ENCODE measurements at places on chromosomes 7 and 10. TPM values are rescaled to one million over a fixed set of nuclear protein-coding genes. Genes with fewer than 3 reads are reported as not detected.
A peak's percentile ranks its signal among the peaks of the same experiment; 100 is the strongest.

Gene TCAF2
- 23.3 TPM for polyA plus RNA-seq

DNA sequence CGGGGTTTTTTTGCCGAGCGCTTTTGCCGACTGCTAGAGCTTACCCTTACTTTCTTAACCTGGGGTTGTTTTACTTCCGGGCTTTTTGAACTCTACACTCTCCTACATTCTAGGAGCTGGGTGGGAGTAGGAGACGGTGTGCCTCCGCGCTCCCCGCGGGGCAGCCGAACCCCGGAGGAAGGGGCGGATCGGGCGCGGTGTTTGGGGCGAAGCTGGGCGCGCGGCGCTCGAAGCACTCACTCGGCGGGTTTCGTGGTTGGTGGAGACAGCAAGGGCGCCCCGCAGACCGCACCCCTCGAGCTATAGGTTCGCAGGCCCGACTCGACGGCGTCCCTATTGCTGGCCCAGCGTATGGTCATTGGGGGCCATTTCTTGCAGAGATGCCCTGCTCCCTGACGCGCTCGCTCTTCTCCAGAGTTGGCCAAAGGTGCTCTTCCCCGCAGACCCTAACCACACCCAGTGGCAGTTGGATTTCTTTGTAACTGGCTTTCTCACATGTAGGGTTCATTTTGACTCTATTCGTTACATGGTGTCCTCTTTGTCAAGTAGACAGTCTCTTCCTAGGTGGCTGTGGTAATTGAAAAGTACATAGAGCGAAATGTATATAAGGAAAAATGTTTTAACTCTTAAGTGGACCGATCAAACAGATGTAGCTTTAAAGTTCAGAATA, 364 bp downstream of the ZNF518A start:
- H3K27ac ChIP-seq, result peak overlapping the region; percentile 99
- DNase-seq, result peak; percentile 89
- peak overlapping the region; percentile 85 for H3K4me3 ChIP-seq
- peaks cover 4% of the 10 kb centered on the region for H3K4me1 ChIP-seq
- H3K36me3 ChIP-seq, result peaks cover 28% of the 10 kb centered on the region

Gene CFAP70
- polyA plus RNA-seq, result 1.9 TPM

Gene GRID2IP
- 0.06 TPM for polyA plus RNA-seq

GRCh38 chr10:73134727-73135126, 24.5 kb downstream of the NUDT13 start:
- H3K36me3 ChIP-seq, result peaks cover 89% of the 10 kb centered on the region
- H3K27me3 ChIP-seq, result no peaks in the 10 kb centered on the region
- no peak overlapping the region for H3K27ac ChIP-seq
- H3K4me1 ChIP-seq, result no peaks in the 10 kb centered on the region
- H3K4me3 ChIP-seq, result no peak overlapping the region
- no peak for DNase-seq

GRCh38 chr10:73922007-73922863, 11.3 kb downstream of the PLAU start:
- H3K4me3 ChIP-seq, result no peak overlapping the region
- no peaks in the 10 kb centered on the region for H3K36me3 ChIP-seq
- no peak for DNase-seq
- H3K4me1 ChIP-seq, result 0 out of 2 replicates have a peak, but pooled peaks cover 10% of the 10 kb centered on the region
- no peak overlapping the region for H3K27ac ChIP-seq
- no peaks in the 10 kb centered on the region for H3K27me3 ChIP-seq

- H3K27me3 ChIP-seq, result no peaks in the 10 kb centered on the region
- DNase-seq, result no peak
- H3K4me3 ChIP-seq, result no peak overlapping the region
- no peaks in the 10 kb centered on the region for H3K4me1 ChIP-seq
Measured at GRCh38 chr10:129771991-129772431, 192.1 kb downstream of the EBF3 start.

- H3K27me3 ChIP-seq, result no peaks in the 10 kb centered on the region
- H3K36me3 ChIP-seq, result no peaks in the 10 kb centered on the region
- H3K4me3 ChIP-seq, result no peak overlapping the region
- DNase-seq, result peak; percentile 6
Measured at GRCh38 chr7:84297616-84298015, 103.0 kb upstream of the SEMA3A start.

Gene RBP3
- not detected for polyA plus RNA-seq

GRCh38 chr10:125983161-125983560, 86.8 kb downstream of the FANK1 start:
- H3K4me1 ChIP-seq, result no peaks in the 10 kb centered on the region
- H3K27ac ChIP-seq, result no peak overlapping the region
- H3K36me3 ChIP-seq, result no peaks in the 10 kb centered on the region
- H3K4me3 ChIP-seq, result no peak overlapping the region
- H3K27me3 ChIP-seq, result no peaks in the 10 kb centered on the region

Gene SLC25A13
- 16.0 TPM for polyA plus RNA-seq

Gene SEMA3C
- 51.1 TPM for polyA plus RNA-seq

- H3K4me3 ChIP-seq, result no peak overlapping the region
- H3K27ac ChIP-seq, result no peak overlapping the region
- no peaks in the 10 kb centered on the region for H3K27me3 ChIP-seq
- no peaks in the 10 kb centered on the region for H3K36me3 ChIP-seq
Measured at GRCh38 chr10:21327289-21327993, 198.0 kb downstream of the SKIDA1 start.

- H3K27me3 ChIP-seq, result no peaks in the 10 kb centered on the region
- no peak overlapping the region for H3K4me3 ChIP-seq
- peaks cover 9% of the 10 kb centered on the region for H3K36me3 ChIP-seq
- H3K4me1 ChIP-seq, result no peaks in the 10 kb centered on the region
Measured at GRCh38 chr7:140899883-140900282, 24.8 kb downstream of the BRAF start.

- no peaks in the 10 kb centered on the region for H3K36me3 ChIP-seq
- H3K4me3 ChIP-seq, result no peak overlapping the region
- DNase-seq, result no peak
- no peaks in the 10 kb centered on the region for H3K27me3 ChIP-seq
Measured at GRCh38 chr10:114071178-114071577, 27.5 kb downstream of the ADRB1 start.

- H3K4me3 ChIP-seq, result no peak overlapping the region
- H3K27me3 ChIP-seq, result no peaks in the 10 kb centered on the region
- no peak overlapping the region for H3K27ac ChIP-seq
Measured at GRCh38 chr7:133795068-133795665, 332.0 kb upstream of the LRGUK start.

Gene CRYGN
- not detected for polyA plus RNA-seq

Gene GPR158
- polyA plus RNA-seq, result not detected

Gene CYP26C1
- polyA plus RNA-seq, result not detected

DNA sequence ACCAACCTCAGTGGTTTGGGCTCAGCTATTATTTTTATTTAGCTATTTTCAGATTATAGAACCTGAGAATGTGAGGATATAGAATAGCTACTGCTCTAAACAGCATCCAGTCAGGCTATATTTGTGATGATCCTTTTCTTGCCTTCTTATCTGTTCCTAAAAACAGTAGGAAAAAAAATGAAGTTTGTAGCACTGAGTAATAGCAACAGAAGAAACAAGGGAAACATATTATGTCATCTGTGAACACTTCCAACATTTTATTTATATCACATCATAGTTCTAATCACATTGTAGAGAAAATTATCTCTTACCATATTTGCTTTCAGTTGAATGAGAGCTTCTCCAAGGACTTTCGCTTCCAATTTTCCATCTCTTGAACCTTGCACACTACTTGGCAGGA, 229.6 kb upstream of the PTPRZ1 start:
- no peak for DNase-seq
- H3K4me1 ChIP-seq, result no peaks in the 10 kb centered on the region
- H3K36me3 ChIP-seq, result no peaks in the 10 kb centered on the region
- H3K27ac ChIP-seq, result no peak overlapping the region
- no peak overlapping the region for H3K4me3 ChIP-seq

DNA sequence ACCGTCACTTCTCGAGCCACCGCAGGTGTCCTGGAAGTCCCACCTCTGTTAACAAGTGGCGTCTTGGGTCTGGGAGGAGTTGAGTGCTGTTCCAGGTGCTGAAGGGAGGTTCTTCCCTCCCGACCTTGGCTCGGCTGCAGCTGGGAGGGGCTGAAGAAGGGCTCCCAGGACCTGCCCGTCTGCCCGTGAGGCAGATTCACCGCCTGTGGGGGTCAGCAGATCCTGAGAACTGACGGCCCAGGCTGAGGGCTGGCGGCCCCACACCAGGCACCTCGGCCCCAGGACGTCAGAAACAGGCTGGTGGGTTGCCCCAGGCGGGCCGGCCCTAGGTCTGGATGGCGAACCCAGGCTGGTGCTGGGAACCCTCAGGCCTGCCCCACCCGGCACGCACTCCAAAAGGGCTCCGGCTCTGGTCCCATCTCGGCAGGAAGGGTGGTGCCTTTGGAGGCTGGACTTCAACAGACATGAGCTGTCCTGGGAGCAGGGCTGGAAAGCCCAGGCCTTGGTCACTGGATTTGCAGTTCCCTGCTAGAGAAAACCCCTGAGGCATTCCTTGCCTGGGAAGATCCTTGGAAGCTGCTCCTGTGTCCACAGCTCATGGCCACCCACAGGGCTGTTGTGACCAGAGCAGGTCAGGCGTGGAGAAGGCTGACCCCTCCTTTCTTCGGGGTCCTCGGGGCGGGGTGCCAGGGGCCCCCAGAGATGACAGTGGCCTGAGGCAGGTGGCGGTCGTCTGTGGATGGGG, 42.6 kb upstream of the CFAP46 start:
- H3K36me3 ChIP-seq, result no peaks in the 10 kb centered on the region
- no peak overlapping the region for H3K27ac ChIP-seq
- DNase-seq, result no peak
- H3K4me3 ChIP-seq, result no peak overlapping the region

DNA sequence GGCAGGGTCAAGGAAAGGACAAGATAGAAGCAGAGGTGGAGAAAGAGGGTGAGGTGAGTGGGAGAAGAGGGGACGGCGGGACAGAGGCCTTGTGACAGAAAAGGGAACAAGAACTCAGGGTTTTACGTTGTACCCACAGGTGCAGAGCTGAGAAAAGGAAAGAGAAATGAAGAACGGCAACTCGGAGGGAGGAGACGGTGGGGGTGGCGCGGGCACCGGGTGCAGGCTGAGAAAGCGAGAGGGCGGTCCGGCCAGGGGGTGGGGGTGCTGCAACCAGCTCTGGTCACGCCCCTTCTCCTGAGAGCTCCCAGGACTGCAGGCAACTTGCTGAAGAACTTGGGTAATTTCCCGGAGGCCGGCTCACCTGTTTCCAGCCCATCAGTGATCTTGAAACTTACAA, 65.3 kb downstream of the CARD11 start:
- no peak overlapping the region for H3K27ac ChIP-seq
- no peak for DNase-seq
- no peaks in the 10 kb centered on the region for H3K4me1 ChIP-seq
- H3K27me3 ChIP-seq, result no peaks in the 10 kb centered on the region

- no peaks in the 10 kb centered on the region for H3K36me3 ChIP-seq
- 0 out of 2 replicates have a peak, but pooled peaks cover 7% of the 10 kb centered on the region for H3K4me1 ChIP-seq
- no peak overlapping the region for H3K27ac ChIP-seq
- no peaks in the 10 kb centered on the region for H3K27me3 ChIP-seq
- H3K4me3 ChIP-seq, result no peak overlapping the region
Measured at GRCh38 chr10:33421789-33422462, 87.5 kb upstream of the NRP1 start.

DNA sequence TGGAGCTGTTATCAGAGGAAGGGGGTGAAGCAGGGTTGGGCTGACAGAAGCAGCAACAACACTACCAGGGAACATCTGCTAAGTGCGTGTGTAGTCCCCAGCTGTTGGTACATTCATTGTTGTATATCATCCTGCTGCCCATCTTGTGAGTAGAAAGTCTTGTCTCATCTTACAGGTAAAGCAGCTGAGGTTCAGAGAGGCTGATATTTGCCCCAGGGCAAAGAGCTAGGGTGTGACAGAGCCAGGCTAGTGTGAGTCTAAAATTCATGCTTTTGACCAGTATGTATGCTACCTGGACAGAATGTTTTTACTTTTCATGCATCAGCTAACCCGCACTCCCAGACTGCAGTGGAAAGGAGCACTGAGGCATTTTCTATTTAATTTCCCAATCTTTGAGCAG, 221.6 kb downstream of the STK31 start:
- no peaks in the 10 kb centered on the region for H3K27me3 ChIP-seq
- H3K36me3 ChIP-seq, result no peaks in the 10 kb centered on the region
- H3K4me3 ChIP-seq, result no peak overlapping the region

DNA sequence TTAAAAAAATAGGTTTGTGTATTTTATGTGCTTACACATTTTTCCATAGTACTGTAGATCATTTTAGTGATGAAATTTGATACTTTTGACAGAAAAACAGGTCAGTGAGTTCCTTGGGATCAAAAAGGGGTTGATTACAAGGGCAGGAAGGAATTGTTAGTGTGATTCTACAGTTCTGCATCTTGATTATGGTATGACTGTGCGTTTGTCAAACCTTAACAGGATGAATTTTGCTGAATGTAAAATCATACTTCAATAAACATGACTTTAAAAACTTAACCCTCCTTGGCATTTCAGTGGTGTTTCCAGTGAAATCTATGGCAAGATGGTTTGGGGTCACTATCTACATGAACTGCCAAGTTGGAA, 35.6 kb upstream of the TOMM7 start:
- H3K27ac ChIP-seq, result peak overlapping the region; percentile 75
- H3K4me1 ChIP-seq, result peaks cover 7% of the 10 kb centered on the region

GRCh38 chr10:110036640-110037039, 28.9 kb downstream of the ADD3 start:
- no peaks in the 10 kb centered on the region for H3K27me3 ChIP-seq
- H3K4me3 ChIP-seq, result no peak overlapping the region
- peaks cover 33% of the 10 kb centered on the region for H3K4me1 ChIP-seq
- DNase-seq, result no peak
- H3K27ac ChIP-seq, result no peak overlapping the region

GRCh38 chr7:137606061-137606674, 240.6 kb downstream of the DGKI start:
- peaks cover 8% of the 10 kb centered on the region for H3K36me3 ChIP-seq
- H3K4me1 ChIP-seq, result no peaks in the 10 kb centered on the region
- no peak overlapping the region for H3K27ac ChIP-seq
- H3K27me3 ChIP-seq, result no peaks in the 10 kb centered on the region
- H3K4me3 ChIP-seq, result no peak overlapping the region

- H3K4me1 ChIP-seq, result no peaks in the 10 kb centered on the region
- H3K36me3 ChIP-seq, result no peaks in the 10 kb centered on the region
- no peak for DNase-seq
Measured at GRCh38 chr10:99466632-99467223, 36.3 kb upstream of the GOT1 start.
